ENCODE measurements at places on chromosomes 6 and 20. TPM values are rescaled to one million over a fixed set of nuclear protein-coding genes. Genes with fewer than 3 reads are reported as not detected.
A peak's percentile ranks its signal among the peaks of the same experiment; 100 is the strongest.

- no peak overlapping the region for H3K4me3 ChIP-seq
- peaks cover 15% of the 10 kb centered on the region for H3K4me1 ChIP-seq
- no peak overlapping the region for H3K27ac ChIP-seq
Measured at GRCh38 chr20:20440481-20440880, 72.6 kb downstream of the INSM1 start.

DNA sequence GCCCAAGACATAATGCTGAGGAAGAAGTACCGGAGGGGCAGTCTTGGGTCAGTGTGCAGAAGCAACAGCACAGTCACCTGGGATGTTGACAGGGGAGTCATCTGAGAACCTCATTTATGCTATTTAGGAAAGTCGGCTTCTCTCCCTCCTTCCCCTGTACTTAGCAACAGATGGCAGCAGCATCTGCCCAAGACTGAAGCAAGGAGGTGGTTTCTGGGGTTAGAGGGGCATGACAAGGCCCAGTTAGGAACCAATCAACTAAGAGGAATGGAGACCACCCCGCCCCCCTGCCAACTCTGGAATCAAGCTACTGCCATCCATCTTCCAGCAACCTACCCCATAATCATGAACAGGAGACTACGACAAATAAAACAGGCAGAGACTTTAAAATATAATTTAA is 21.7 kb downstream of the RIPK1 start:
- H3K36me3 ChIP-seq = no peaks in the 10 kb centered on the region
- DNase-seq = no peak
- no peaks in the 10 kb centered on the region for H3K27me3 ChIP-seq
- no peak overlapping the region for H3K27ac ChIP-seq
- H3K4me1 ChIP-seq = no peaks in the 10 kb centered on the region

- H3K27me3 ChIP-seq = no peaks in the 10 kb centered on the region
- H3K27ac ChIP-seq = no peak overlapping the region
Measured at GRCh38 chr6:48136856-48137255, 25.9 kb upstream of the PTCHD4 start.

DNA sequence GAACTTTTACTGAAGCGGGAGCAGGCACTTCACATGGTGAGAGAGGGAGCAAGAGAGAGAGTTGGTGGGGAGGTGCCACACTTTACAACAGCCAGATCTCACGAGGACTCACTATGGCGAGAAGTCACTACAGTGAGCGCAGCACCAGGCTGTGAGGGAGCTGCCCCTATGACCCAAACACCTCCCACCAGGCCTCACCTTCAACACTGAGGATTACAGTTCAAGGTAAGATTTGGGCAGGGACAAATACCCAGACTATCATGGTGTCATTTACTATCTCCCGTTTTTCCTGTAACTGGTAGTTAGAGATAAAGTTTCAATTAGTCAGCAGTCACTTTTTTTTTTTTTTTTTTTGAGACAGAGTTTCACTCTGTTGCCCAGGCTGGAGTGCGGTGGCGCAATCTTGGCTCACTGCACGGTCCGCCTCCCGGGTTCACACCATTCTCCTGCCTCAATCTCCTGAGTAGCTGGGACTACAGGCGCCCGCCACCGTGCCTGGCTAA is 7.8 kb downstream of the RBCK1 start:
- H3K27me3 ChIP-seq = no peaks in the 10 kb centered on the region
- H3K36me3 ChIP-seq = peaks cover 2% of the 10 kb centered on the region
- no peak overlapping the region for H3K4me3 ChIP-seq

- no peak overlapping the region for H3K4me3 ChIP-seq
- H3K4me1 ChIP-seq = peaks cover 18% of the 10 kb centered on the region
- H3K27ac ChIP-seq = no peak overlapping the region
- H3K27me3 ChIP-seq = no peaks in the 10 kb centered on the region
- DNase-seq = no peak
Measured at GRCh38 chr6:110392727-110393126, 22.6 kb downstream of the DDO start.

- no peaks in the 10 kb centered on the region for H3K36me3 ChIP-seq
- no peak for DNase-seq
- no peak overlapping the region for H3K27ac ChIP-seq
- no peaks in the 10 kb centered on the region for H3K4me1 ChIP-seq
- H3K27me3 ChIP-seq = no peaks in the 10 kb centered on the region
Measured at GRCh38 chr6:84332139-84333034, 104.9 kb upstream of the CEP162 start.

- H3K4me3 ChIP-seq = no peak overlapping the region
- no peaks in the 10 kb centered on the region for H3K27me3 ChIP-seq
- no peaks in the 10 kb centered on the region for H3K4me1 ChIP-seq
- DNase-seq = no peak
- no peak overlapping the region for H3K27ac ChIP-seq
- no peaks in the 10 kb centered on the region for H3K36me3 ChIP-seq
Measured at GRCh38 chr6:126919947-126920346, 198.5 kb upstream of the RSPO3 start.

DNA sequence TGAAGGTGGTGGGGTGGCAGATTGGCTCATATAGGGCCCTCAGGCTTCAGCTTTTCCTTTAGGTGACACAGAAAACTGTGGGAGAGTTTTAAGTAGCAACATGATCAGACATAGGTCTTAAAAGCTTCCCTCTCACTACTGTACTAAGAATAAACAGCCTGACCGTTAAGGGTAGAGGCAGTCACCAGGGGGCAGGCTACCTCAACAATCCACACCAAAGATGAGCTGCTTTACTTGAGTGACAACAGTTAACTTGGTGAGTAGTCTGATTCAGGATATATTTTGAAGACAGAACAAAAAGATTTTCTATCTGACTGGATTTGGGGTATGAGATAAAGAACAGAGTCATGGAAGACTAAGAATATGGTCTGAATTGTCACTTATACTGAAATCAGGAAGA is 193.1 kb upstream of the SHLD1 start:
- H3K27me3 ChIP-seq = no peaks in the 10 kb centered on the region
- peaks cover 8% of the 10 kb centered on the region for H3K36me3 ChIP-seq

GRCh38 chr6:140567466-140567865 is 1193.0 kb upstream of the CITED2 start:
- H3K27ac ChIP-seq = no peak overlapping the region
- H3K27me3 ChIP-seq = no peaks in the 10 kb centered on the region
- H3K4me3 ChIP-seq = no peak overlapping the region

DNA sequence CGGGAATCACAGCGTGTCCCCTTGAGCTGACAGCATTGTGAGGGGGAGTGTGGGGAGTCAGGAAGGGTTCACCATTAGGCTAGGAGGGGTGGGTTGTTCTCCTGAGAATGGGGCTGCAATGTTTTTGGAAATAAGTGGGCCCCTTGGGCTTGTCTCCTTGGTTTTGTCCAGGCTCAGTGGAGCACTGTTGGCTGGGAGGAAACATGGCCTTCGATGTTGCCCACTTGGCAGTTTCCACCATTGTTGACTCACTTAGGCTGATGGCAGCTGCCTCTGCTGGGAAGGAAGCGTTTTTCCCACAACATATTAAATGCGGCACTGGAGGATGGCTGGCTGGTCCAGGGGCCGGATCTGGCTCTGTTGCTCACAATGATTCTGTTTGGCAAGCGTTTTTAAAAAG is 512.1 kb downstream of the QKI start:
- H3K27ac ChIP-seq = no peak overlapping the region
- H3K4me1 ChIP-seq = no peaks in the 10 kb centered on the region
- H3K4me3 ChIP-seq = no peak overlapping the region
- H3K27me3 ChIP-seq = no peaks in the 10 kb centered on the region
- H3K36me3 ChIP-seq = no peaks in the 10 kb centered on the region

GRCh38 chr6:44675449-44675848 is 287.9 kb downstream of the CDC5L start:
- no peaks in the 10 kb centered on the region for H3K36me3 ChIP-seq
- H3K4me1 ChIP-seq = no peaks in the 10 kb centered on the region
- no peak for DNase-seq
- H3K4me3 ChIP-seq = no peak overlapping the region

DNA sequence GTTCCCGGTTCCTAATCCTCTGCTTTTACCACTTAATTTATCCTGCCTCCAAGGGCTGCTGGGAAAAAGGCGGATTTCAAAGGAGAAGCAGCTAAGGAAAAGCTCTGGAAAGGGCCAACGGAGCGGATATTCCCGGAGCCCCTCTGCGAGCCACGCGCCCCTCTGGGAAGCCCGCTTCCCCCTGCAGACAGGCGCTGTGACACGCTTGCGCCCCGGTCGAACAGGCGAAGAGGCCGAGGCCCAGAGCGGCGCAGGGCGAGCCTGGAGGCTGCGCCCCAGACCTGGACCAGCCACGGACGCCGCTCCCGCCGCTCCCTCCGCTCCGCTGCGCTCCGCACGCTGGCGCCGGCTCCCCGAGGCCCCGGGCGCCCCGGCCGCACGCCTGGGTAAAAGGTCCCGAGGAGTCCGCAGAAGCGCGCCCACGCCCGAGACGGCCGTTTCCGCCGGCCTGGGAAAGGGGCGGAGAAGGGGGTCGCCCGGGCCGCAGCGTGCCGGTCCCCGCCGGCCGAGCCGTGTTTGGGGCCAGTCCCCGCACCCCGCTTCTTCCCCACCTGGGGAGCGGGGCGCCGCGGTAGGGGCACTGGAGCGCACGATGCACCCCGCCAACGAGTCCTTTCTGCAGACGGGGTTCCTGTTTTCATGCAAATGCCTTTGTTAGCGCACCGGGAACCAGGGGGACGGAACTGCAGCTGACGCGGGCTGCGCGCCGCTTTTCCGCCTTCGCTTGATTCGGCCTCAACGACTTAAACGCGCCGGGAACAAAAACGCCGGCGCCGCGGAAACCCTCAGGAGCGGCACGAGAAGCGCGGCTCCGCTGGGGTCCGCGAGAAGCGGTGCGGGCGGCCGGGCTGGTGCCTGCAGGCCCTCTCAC is 91.9 kb upstream of the SIRPA start:
- no peaks in the 10 kb centered on the region for H3K27me3 ChIP-seq
- DNase-seq = no peak
- peak overlapping the region; percentile 0 for H3K4me3 ChIP-seq
- H3K27ac ChIP-seq = peak overlapping the region; percentile 28

GRCh38 chr6:123091091-123091895 is 95.3 kb downstream of the CLVS2 start:
- H3K27ac ChIP-seq = no peak overlapping the region
- no peaks in the 10 kb centered on the region for H3K4me1 ChIP-seq

DNA sequence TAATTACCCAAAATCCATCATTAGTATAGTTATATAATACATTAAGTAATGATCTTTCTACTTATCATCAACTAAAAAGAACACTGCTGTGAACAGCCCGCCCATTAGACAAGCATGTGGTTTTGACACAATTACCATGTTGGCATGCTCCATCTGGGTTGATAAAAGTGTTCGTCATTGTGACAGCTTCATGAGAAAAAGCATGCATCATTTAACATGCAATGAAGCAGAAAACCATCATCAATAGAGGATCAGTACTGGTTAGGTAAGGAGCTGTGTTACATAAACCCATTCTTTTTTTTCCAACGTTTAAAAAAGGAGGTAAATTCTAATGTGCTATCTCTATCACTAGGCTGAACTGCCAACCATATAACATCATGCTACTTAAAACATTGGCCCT is 101.9 kb downstream of the EPB41L2 start:
- no peak for DNase-seq
- H3K4me1 ChIP-seq = no peaks in the 10 kb centered on the region
- no peak overlapping the region for H3K27ac ChIP-seq
- H3K4me3 ChIP-seq = no peak overlapping the region
- no peaks in the 10 kb centered on the region for H3K27me3 ChIP-seq

GRCh38 chr20:53212018-53212417 is 239.9 kb downstream of the TSHZ2 start:
- no peak for DNase-seq
- no peak overlapping the region for H3K27ac ChIP-seq
- H3K4me1 ChIP-seq = no peaks in the 10 kb centered on the region
- H3K27me3 ChIP-seq = no peaks in the 10 kb centered on the region
- H3K4me3 ChIP-seq = no peak overlapping the region

- H3K36me3 ChIP-seq = peaks cover 38% of the 10 kb centered on the region
- H3K27ac ChIP-seq = no peak overlapping the region
- no peaks in the 10 kb centered on the region for H3K27me3 ChIP-seq
Measured at GRCh38 chr20:37223053-37223452, 38.6 kb downstream of the GHRH start.

GRCh38 chr20:1863296-1863695 is 31.9 kb upstream of the SIRPA start:
- no peak for DNase-seq
- H3K36me3 ChIP-seq = no peaks in the 10 kb centered on the region
- no peaks in the 10 kb centered on the region for H3K27me3 ChIP-seq

DNA sequence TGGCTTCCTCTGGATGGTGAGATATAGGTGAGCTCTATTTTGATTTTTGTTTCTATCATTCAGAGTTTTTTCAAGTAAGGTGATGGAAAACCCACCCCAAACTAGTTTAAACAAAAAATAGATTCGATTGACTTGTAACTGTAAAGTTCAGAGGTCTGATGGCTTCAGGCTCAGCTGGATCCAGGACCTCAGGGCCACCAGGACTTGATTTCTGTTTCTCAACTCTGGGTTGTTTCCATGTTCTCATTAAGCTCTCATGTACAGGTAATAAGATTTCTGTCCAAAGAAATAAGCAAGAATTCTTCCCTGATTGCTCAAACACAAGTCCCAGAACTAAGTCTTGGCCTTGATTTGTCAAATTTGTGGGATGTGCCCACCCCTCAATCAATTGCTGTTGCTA is 67.0 kb downstream of the DLGAP4 start:
- DNase-seq = no peak
- H3K36me3 ChIP-seq = no peaks in the 10 kb centered on the region
- no peaks in the 10 kb centered on the region for H3K4me1 ChIP-seq
- H3K27me3 ChIP-seq = no peaks in the 10 kb centered on the region
- no peak overlapping the region for H3K27ac ChIP-seq

DNA sequence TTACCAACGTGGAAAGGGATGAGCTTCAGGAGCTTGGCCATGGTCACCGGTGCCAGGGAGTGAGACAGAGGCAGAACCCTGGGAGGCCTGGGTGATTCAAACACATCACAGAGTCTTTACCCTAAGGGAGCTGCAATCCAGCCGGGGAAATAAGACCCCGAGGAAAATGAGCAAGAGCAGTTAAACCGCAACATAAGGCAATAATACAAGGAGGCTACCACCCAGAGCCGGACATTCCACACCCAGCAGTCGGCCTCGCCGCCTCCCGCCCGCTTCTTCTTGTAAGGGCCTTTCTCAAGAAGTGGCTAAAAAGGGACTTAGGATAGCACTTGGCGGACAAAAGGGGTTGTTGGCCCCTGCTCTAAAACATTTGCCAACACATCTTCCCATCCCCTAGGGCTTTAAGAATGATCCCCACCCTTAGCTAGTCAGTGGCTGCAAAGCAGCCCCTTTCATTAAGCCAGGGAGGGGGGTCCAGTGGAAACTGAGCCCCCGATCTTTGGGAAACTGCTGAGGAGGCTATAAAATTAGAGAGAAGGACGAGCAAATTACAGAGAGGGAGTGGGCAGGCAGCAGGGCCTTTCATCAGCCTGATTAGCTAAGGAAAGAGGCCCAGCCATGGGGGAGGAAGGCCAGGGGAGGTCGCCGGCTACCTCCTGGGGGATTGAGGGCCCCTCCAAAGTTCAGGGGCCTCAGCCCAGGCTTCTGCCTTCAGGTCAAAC is 34.3 kb downstream of the SNX5 start:
- peaks cover 28% of the 10 kb centered on the region for H3K4me1 ChIP-seq
- H3K27me3 ChIP-seq = no peaks in the 10 kb centered on the region

Gene ARMH2
- not detected for total RNA-seq

Gene SUMO4
- total RNA-seq = not detected

Gene TMC2
- total RNA-seq = 0.26 TPM

Gene CST4
- not detected for total RNA-seq

Gene OR2B2
- total RNA-seq = not detected

Gene EYS
- total RNA-seq = 0.26 TPM

Gene TTK
- total RNA-seq = not detected

Gene TSPO2
- total RNA-seq = not detected

Measured in body of pancreas (tissue), 4 donors.